ENCODE measurements at places on chromosomes 3 and 15.

GRCh38 chr3:185340751-185341150 is 22.2 kb upstream of the MAP3K13 start:
- no peak for DNase-seq

- DNase-seq, result no peak
These were observed 70.0 kb downstream of the FOXP1 start for GRCh38 chr3:71513515-71513914.

DNA sequence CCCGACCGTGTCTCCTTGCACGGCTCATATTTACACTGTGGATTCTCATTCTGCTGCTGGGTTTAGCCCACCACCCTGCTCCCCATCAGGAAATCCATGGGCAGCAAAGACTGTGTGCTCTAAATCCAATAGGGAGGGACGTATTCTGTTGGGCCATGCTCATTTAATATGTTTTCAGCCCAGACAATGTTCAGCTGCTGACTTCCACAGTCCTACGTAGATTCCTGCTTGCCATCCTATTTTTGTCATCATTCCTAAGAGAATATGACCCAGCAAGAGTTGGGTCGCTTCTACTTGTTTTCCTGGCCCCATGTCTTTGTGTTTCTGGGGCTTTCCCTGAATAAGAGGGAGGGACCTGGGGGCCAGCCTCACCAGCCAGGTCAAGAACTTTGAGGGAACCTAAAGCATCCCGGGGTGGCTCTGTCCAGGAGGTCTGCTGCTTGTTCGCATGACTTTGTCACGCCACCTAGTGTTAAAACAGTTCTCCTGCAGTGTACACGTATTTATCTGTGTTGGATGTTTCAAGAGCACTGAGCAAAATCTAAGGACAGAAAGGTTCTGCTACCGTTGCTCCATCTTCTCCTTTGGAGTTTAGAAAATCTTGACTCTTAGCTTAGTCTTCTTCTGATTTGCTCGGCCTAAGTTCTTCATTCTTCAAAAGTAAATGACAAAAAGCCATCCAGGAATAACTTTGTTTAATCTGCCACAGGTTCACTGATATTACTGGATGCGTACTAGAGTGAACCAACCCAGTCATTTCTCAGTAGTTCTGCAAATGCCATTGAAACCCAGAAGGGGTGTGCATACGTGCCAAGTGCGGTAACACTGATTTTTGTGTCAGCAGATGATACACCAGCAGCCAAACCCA is 79.8 kb upstream of the NR2E3 start:
- no peak for DNase-seq

- no peak for DNase-seq
These were observed 9.4 kb upstream of the CSTA start for GRCh38 chr3:122315619-122316018.

GRCh38 chr15:31163769-31164572 is 62.4 kb upstream of the TRPM1 start:
- DNase-seq, result no peak

Measured in stimulated activated CD8-positive, alpha-beta memory T cell treated with anti-CD3 and anti-CD28 coated beads, Interleukin-2, amount 100 ng/mL, for 1 hour (primary cell).